ENCODE measurements at places on chromosomes 2 and 18.

DNA sequence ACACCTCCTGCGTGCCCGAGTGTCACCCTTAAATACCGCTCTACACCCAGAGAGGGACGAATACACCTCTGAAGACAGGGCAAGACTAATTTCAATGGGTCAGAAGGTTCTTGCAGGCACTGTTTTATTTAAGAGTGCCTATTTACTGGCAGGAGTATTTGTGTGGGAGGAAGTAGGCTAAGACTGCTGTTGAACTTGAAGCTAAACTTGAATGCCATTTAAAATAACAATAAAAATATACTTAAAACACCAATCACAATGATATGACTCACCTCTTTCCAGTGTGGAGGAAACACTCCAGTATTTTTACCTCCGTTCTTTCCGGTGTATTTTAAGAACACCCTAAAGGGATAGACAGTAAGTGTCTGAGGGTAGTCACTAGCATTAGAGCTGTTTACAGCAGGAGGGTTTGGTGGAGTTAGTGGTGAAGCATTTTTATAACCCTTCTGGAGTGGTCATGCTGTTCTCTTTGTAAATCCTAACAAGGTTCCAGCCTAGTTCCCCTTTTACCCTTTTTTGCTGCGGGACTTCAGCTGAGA lies 9.6 kb upstream of the HOXD1 start:
- DNase-seq, result no peak

DNA sequence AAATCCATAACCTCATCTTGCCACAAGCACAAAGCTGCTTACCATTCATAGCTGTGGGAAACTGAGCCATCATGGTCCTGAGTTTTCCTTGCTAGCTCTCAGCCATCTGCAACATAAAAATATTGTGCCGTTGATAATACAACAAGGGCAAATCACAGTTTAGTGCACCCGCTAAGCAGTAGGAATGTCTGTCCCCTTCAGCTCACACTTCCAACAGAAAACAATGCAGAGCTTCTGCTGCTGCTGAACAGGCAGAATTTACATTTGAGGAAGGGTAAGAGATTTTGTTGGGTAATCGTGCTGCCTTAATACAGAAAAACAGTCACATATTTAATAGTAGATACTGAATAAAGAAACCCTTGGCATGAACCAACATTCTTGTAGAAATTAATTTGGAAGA lies 32.3 kb downstream of the ITSN2 start:
- no peak for DNase-seq

DNA sequence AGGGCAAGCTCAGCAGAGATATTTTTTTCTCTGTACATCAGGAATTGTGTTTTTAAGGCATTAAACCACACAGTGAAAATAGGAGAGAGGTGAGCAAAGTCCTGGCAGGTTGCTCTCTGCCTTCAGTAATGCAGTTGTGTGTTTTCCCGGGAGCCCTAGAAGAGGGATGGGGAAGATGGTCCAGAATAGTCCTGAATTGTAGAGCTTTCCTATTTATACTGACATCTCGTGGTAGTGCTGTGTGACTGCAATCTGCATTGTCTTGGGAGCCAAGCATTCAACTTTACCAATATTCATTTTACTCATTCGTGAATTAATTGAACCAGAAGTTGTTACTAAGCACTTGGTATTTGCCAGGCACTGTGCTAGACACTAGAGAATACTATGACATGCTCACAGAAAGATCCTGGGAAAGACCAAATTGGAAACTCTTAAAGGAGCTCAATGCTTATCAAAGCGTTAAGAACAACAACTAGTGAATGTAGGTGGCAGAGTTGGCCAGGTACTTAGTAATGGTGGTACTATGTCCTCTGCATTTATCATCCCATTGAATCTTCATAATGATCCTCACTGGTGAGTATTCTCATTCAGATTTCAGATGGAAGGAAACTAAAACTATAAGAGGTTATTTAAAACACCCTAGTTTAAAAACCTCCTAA lies 214.6 kb downstream of the TRIB2 start:
- DNase-seq, result peak; percentile 21

GRCh38 chr2:166068981-166069380 lies 58.8 kb downstream of the SCN1A start:
- no peak for DNase-seq

DNA sequence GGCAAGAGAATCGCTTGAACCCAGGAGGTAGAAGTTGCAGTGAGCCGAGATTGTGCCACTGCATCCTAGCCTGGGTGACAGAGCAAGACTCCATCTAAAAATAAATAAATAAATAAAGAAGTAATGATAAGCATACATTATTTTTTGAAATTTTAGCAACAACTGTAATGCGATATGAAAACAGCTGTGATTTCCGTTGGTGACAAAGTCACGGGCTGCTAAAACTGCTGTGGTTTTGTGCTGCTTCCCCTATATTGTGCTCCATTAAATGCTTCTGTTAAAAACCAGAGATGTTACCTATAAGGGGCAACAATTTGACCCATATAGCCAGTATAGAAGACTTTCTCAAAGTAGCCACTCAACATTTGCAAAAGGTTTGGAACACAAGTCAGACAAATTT lies 8.3 kb downstream of the TRIM54 start:
- no peak for DNase-seq

DNA sequence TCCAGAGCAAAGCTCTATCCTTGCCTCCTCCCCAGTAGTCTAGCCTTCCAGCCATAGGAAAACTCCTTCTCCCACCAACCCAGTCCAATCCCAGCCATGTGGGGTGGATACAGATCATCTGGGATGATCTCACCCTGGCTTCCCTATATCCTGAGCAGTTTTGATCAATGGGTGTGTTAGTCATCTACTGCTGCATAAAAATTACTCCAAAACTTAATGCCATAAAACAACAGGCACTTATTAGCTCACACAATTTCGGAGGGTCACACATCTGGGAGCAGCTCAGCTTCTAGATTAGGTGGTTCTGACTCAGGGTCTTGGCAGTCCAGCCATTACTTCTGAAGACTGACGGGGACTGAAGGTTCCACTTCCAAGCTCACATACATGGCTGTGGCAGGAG lies 190.4 kb downstream of the SPP2 start:
- DNase-seq, result no peak

DNA sequence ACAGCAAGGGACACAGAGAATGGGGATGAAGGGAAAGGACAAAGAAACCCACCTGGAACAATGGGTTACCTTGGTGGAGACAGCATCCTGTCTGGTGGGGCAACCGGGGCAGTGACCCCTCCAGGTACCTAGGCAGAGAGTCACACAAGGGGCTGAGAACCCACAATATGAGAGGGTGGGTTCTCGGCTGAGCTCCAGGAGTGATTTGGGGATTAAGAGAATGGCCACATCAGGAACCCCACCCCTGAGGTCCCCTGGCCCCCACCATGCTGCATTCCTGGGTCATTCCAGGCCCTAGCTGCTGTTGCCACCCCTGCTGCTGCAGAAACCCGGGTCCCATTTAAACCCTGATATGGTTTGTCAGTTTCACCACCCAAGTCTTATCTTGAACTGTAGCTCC lies 172.3 kb downstream of the RTP5 start:
- DNase-seq, result no peak

GRCh38 chr2:190093793-190094192 lies 31.3 kb upstream of the MSTN start:
- DNase-seq, result no peak

GRCh38 chr2:105800036-105800713 lies 55.5 kb downstream of the NCK2 start:
- peak; percentile 45 for DNase-seq

GRCh38 chr2:240506406-240507059 lies 51.3 kb downstream of the ANKMY1 start:
- DNase-seq, result no peak

DNA sequence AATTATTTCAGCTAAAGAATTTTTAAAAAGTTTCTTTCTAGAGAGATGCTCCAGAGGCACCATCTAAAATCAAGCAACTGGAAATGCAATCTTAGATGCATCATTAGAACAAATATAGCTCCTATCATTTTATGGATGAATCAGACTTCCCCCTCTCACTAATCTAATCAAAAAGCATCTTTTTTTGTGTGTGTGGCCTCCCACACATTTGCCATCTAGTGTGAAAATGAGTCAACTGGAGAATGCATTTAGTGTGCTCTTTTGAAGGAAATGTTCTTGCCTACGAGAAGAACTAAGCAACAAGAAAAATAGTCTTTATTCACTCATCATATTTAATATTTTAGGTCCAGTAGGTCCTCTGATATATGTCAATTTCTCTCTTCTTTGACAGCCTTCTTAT lies 39.5 kb upstream of the FIGN start:
- no peak for DNase-seq

DNA sequence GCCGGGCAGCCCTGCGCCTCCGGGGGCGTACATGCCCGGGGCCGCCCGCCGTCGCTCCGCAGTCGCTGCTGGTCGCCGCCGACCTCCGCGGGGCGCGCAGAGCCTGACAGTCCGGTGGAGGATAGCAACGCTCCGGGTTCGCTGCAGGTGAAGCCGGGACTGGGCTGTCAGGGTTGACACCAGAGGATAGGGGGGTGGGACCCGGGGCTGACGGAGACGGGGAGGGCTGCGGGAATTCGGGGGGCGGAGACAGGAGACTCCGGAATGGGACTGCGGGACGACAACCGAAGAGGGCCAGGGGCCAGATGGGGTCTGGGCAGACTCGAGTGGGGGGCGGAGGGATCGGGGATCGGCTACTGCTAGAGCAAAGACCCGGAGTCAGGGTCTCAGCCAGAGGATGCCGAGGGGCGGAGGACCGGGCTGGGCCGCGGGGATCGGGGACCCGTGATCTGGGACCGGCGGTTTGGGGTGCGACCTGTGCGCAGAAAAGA lies 403 bp downstream of the TMEM127 start:
- no peak for DNase-seq

DNA sequence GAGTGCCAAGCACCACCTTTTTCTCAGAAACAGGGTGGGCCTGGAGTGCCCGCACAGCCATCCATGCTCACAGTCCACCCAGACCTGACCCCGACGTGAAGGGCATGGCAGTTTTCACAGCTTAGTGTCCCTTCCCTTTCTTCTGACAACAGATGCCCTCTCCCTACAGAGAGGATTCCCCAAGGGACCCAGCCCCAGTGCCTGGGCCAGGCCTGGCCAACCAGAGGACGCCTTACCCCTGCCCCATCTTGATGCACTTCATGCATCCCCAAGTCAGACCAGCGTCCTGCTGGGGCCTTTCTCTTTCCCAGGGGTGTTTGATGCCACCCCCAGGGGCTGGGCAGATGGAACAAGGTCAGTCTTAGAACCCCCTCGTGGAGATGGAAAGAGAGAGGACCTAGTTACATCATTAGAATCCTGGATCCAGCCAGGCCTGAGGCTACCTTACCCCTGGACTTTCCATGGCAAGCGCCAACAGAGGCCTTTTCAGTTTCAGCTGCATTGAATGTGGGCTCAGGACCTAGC lies 3.8 kb downstream of the ANKMY1 start:
- no peak for DNase-seq

DNA sequence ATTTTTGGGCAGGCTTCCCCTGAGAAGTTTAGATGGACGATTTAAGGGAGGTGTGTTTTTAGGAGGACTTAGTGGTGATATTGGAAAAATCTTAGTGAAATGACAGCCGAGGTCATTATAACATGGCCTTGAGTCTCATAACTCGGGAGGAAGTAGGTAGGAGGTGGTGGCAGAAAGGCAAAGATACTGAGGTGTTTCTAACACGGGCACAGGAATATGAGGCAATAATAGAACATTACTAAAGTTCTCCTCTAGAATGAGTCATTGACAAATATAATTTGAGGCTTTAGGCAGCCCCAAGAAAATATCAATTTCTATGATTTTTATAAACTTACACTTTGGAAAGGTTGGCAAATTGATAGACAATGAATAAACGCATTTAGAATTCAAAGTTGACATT lies 146.1 kb upstream of the ZEB2 start:
- DNase-seq, result no peak

Measured in activated CD4-positive, alpha-beta T cell treated with anti-CD3 and anti-CD28 coated beads, Interleukin-10, Interleukin-2, amounts not matched to agents 100 ng/mL and 50 ng/mL, durations not matched to agents 16 hours and 8 hours (primary cell).